NT2/D1 (cell line): ENCODE measurements at places on chromosomes 1 and 21.

GRCh38 chr1:211948377-211948776 lies 87.0 kb downstream of the INTS7 start:
- no peak for DNase-seq

GRCh38 chr1:176877557-176877956 lies 287.0 kb downstream of the ASTN1 start:
- no peak for DNase-seq

DNA sequence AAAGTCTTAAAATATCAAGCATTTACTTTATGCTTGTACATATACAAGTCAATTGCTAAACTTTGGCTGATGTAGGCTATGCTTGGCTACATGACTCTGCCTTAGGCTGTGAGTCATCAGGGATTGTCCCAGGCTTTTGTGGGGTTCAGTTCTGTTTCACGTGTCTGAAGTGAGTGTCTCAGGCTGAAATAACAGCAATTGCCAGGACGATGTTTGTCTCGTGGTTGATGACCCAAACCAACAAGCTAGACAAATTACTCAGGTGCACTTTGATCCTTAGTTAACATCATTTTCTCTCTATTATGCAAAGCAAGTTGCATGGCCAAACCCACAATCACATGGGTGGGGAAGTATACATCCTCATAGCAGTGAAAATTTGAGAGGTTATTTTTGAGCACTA lies 410.1 kb downstream of the BRINP3 start:
- DNase-seq, result no peak

- DNase-seq, result no peak
Observed at GRCh38 chr1:110293601-110294104, 45.5 kb upstream of the RBM15 start.

GRCh38 chr21:40688106-40688864 lies 158.7 kb downstream of the DSCAM start:
- no peak for DNase-seq

GRCh38 chr1:173601588-173601987 lies 1.3 kb downstream of the SLC9C2 start:
- no peak for DNase-seq

- no peak for DNase-seq
Observed at GRCh38 chr1:222068937-222069336, 327.0 kb upstream of the DUSP10 start.

DNA sequence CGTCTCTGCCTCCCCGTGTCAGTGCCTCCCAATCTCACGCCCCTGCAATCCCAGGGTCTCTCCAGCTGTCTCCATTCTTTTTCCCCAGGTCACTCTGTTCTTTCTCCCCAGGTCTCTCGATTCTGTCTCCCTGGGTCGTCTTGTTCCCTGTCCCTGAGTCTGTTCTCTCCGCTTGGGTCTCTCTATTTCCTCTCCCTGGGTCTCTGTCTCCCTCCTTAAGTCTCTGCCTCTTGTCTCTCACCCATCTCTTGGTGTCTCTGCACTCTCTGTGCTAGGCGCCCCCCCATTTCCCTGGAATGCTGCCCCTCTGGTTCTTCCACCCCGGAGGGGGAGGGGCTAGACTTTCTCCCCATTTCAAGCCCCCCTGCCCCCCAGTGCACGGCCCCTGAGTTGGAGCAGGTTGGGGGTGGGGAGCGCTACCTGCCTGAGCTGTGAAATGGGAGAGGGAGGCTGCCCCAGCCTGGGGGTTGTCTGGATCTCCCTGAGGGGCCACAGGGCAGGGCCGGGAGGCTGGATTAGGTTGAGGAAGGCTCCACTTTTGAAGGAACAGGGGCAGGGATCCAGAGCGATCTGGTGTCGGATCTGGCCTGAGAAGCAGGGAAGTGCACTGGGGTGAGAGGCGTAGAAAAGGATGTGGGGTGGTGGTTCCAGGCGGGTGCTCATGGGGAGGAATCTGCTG lies 1.4 kb downstream of the PTPRF start:
- DNase-seq, result no peak

DNA sequence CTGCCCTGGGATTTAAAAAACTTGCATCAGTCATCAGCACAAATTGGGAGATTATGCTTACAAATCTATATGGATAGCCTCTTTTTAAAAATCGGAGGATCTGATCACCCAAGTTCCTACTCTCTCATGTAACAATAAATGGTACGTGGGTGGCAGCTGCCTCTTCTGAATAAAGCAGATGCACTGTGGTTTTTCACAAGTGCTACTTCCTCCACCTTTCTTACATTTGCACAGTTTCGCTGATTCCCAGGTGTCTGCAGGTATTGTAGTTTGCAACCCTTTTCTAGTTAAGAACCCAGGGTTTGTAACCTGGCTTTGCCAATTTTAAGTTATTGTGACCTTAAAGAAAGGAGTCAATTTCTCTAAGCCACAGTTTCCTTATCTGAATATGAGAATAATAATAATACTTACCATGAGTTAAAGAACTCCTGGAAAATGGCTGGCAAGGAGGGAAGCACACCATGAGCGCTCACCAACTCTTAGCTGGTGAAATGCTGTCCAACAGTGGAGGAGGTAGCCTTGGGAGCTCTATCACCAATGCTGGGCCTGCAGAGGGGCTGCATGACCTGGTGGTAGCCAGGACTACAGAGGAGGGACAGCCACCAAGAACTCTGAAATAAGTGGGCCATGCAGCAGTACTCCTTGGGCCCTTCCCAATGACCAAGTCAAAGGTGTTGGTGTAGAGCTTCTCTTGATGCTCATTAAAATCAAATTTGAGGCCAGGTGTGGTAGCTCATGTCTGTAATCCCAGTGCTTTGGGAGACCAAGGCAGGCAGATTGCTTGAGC lies 30.2 kb upstream of the KCNA2 start:
- no peak for DNase-seq

- no peak for DNase-seq
Observed at GRCh38 chr1:29711582-29712283, 475.4 kb downstream of the PTPRU start.

DNA sequence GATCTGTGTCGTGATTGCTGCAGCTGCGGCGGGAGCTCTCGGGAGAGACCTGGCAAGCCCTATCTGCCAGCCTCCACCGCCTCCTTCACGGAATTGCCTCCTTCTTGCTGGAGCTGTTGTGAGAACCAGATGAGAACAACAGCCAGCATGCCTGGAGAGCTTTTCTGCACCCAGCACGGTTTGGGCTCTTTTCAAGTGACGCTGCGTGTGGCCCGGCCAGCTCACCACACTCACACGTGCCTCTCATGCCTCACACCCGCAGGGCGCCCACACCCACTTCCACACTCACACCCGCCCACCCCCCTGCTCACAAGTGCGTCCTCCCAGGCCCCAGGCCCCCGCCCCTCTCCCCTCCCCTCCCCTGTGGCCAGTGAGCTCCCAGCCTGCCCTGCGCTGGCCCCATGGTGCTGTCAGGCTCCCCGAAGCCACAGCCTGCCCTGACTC lies 135.7 kb upstream of the RUNX3 start:
- DNase-seq, result no peak

- DNase-seq, result no peak
Observed at GRCh38 chr1:150997949-150998348, 8.8 kb downstream of the MINDY1 start.

GRCh38 chr1:206521127-206521526 lies 13.8 kb downstream of the RASSF5 start:
- no peak for DNase-seq

GRCh38 chr1:227894831-227895451 lies 52.8 kb downstream of the WNT9A start:
- no peak for DNase-seq

- no peak for DNase-seq
Observed at GRCh38 chr1:99623554-99623953, 22.4 kb upstream of the PALMD start.

DNA sequence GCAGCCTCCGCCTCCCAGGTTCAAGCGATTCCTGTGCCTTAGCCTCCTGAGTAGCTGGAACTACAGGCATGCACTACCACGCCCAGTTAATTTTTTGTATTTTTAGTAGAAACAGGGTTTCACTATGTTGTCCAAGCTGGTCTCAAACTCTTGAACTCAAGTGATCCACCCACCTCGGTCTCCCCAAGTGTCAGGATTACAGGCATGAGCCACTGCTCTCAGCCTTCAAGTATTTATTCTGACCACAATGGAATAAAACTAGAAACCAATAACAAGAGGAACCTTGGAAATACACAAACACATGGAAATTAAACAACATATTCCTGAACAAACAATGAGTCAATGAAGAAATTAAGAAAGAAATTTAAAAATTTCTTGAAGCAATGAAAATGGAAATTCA lies 32.7 kb upstream of the DR1 start:
- DNase-seq, result no peak

- DNase-seq, result no peak
Observed at GRCh38 chr1:175075572-175076568, 8.2 kb downstream of the TNN start.

GRCh38 chr1:213264531-213264930 lies 213.5 kb downstream of the RPS6KC1 start:
- no peak for DNase-seq

DNA sequence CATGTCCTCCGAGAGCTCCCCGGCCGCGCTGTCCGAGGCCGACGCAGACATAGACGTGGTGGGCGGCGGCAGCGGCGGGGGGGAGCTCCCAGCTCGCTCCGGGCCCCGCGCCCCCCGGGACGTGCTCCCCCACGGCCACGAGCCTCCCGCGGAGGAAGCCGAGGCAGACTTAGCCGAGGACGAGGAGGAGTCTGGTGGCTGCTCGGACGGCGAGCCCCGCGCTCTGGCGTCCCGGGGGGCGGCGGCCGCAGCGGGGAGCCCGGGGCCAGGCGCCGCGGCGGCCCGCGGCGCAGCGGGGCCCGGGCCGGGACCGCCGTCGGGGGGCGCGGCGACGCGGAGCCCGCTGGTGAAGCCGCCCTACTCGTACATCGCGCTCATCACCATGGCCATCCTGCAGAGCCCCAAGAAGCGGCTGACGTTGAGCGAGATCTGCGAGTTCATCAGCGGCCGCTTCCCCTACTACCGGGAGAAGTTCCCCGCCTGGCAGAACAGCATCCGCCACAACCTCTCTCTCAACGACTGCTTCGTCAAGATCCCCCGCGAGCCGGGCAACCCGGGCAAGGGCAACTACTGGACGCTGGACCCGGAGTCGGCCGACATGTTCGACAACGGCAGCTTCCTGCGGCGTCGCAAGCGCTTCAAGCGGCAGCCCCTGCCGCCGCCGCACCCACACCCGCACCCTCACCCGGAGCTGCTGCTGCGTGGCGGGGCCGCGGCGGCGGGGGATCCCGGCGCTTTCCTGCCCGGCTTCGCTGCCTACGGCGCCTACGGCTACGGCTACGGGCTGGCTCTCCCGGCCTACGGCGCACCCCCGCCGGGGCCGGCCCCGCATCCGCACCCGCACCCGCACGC lies 547 bp downstream of the FOXD2 start:
- no peak for DNase-seq

- DNase-seq, result no peak
Observed at GRCh38 chr1:227748496-227749182, 13.4 kb downstream of the SNAP47 start.

GRCh38 chr1:225667362-225667761 lies 14.4 kb upstream of the ENAH start:
- no peak for DNase-seq

DNA sequence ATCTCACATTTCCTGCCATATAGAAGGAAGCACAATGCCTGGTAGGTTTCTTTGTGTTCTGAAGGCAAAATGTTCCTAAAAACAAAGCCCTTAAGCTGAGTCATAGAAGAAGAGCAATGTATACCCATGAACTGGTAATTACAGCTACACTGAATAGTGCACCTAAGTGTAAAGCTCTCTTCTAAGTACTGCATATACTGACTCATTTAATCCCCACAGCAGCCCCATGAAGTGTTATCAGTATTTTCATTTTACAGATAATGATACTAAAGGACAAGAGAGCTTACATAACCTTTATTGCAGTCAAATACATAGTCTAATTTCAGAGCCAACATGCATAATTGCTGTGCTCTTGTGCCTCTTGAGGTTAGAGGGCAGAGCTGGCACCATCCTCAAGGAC lies 239.9 kb downstream of the DPYD start:
- no peak for DNase-seq

- no peak for DNase-seq
Observed at GRCh38 chr1:87922885-87923284, 594.2 kb downstream of the LMO4 start.

- DNase-seq, result no peak
Observed at GRCh38 chr1:23103001-23103889, 65.4 kb downstream of the LUZP1 start.

DNA sequence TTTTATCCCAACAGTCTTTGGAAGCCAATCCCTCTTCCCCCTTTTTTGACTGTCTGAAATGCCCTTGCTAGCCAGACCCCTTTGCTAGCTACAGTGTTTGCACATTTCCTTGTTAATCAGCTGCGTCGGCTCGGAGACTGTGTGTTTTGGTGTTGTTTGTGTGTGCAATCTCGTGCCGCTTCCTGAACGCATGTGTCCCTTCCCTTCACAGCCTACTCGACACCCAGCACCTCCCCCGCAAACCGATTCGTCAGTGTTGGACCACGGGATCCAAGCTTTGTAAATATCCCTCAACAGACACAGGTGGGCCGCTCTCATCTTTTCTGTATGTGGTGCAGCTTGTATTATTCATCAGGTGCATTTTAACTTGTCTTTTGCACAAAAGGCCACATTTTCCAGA lies 298.7 kb downstream of the TM2D1 start:
- DNase-seq, result no peak

GRCh38 chr1:56081173-56081572 lies 498.2 kb downstream of the PLPP3 start:
- DNase-seq, result no peak

DNA sequence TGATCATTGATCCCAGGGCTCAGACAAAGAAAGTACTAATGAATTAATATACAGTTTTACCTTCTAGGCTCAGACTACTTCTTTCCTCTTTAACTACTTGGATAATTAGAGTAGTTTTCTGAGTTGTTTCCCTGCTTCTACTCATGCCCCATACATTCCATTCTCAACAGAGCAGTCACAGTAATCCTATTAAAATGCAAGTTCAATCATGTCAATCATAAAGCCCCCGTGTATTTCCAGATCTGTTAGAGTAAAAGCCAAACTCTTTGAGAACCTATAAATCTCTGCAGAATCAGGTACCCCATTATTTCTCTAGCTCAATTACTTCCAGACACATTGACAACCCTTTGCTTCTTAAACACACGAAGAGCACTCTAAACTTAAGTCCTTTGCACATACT lies 242.1 kb upstream of the PRMT6 start:
- DNase-seq, result no peak

DNA sequence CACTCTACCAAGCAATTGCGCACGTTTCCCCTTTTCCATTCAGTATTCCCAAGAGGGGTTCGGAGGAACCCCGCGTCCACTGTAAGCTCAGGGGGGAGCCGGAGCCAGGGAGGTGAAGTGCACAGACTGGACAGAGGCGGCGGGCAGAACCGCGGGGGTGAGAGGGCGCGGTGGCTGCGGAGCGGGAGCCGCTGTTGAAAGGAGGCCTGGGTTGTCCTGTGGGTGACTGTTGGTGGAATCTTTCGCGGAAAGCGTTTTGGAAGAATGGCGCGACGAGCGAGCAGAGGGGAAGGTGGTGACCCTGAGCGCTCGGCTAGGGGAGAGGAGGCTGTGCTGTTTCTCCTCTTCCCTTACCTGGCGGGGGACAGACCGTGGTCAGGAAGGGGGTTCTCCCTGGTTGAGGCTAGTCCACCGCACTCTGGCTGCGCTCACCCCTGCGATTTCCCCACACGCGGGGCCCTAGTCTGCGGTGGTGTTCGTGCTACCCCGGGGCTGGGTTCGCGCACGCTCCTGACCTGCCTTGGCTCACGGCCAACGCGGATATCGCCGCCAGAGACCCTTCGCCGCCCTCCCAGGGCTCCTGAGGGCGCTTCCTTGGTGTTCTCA lies 92.8 kb downstream of the PRKAB2 start:
- no peak for DNase-seq
